MCF 10A (cell line): ENCODE measurements at places on chromosomes 1 and 21.

- no peaks in the 10 kb centered on the region for H3K36me3 ChIP-seq
- DNase-seq, result peak; percentile 2
- H3K4me1 ChIP-seq, result peaks cover 17% of the 10 kb centered on the region
- H3K27me3 ChIP-seq, result no peaks in the 10 kb centered on the region
- no peak overlapping the region for H3K4me3 ChIP-seq
- no peak overlapping the region for H3K27ac ChIP-seq
Observed at GRCh38 chr21:21715266-21715969, 717.2 kb downstream of the NCAM2 start.

DNA sequence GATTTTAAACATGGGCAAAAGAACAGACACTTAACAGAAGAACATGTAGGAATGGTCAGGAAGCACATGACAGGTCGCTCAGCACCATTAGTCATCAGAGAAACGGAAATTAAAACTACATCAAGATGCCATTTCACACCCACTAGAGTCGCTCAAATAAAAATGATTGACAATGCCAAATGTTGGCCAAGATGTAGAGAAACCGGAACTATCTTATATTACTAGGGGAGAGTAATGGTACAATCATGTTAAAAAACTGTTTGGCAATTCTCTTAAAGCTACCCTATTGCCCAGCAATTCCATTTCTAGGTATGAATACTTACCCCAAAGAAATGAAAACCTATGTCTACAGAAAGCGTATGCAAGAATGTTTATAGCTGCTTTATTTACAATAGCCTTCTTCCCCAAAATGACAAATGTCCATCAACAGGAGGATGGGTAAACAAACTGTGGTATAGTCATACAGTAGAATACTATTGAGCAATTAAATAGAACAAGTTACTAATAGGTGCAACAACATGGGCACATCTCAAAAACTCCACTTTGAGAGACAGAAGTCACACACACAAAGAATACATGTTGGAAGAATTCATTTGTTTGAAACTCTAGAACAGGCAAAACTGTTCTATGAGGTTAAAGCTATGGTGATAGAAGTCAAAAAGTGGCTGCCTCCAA is 92.8 kb downstream of the ETS2 start:
- H3K4me3 ChIP-seq, result no peak overlapping the region
- DNase-seq, result peak; percentile 75
- peaks cover 37% of the 10 kb centered on the region for H3K4me1 ChIP-seq
- H3K27me3 ChIP-seq, result no peaks in the 10 kb centered on the region
- H3K27ac ChIP-seq, result peak overlapping the region; percentile 71

DNA sequence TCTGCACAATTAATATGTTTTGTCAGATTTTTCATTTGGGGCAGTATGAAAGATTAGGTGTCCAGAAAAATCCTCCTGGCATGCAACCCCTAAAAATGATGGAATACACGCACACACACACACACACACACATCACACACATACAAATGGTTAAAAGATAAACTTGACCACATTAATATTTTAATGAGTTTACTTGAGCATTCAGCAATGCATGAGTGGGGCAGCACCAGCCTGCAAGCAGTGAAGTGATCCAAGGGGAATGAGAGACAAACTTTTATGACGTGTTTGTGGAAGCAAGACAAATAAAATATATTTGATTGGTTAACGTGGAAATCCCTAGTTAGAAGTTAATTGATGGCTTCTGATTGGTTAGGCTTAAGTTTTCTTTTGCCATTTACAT is 29.1 kb upstream of the SOAT1 start:
- H3K27me3 ChIP-seq, result no peaks in the 10 kb centered on the region
- H3K27ac ChIP-seq, result no peak overlapping the region
- DNase-seq, result no peak
- H3K36me3 ChIP-seq, result no peaks in the 10 kb centered on the region
- no peaks in the 10 kb centered on the region for H3K4me1 ChIP-seq
- no peak overlapping the region for H3K4me3 ChIP-seq

DNA sequence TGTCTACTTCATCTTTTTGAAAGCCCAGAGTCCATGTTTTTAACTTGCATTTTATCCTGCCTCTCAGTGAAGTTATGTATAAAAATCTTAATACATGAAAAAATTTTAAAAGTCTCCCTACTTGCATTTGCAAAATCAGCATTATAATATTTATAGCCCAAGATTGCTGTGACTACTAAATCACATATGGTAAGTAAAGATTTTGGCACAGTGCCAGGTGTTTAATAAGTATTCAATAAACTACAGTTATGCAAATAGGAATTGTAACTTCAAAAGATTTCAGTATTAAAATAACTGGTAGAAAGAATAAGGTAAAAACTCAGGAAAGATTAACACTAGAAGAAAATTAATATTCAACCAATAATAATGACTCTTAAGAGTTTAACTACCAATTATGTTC is 641.7 kb downstream of the LRRIQ3 start:
- no peak for DNase-seq
- H3K4me1 ChIP-seq, result no peaks in the 10 kb centered on the region
- no peaks in the 10 kb centered on the region for H3K27me3 ChIP-seq
- no peaks in the 10 kb centered on the region for H3K36me3 ChIP-seq
- H3K4me3 ChIP-seq, result no peak overlapping the region

DNA sequence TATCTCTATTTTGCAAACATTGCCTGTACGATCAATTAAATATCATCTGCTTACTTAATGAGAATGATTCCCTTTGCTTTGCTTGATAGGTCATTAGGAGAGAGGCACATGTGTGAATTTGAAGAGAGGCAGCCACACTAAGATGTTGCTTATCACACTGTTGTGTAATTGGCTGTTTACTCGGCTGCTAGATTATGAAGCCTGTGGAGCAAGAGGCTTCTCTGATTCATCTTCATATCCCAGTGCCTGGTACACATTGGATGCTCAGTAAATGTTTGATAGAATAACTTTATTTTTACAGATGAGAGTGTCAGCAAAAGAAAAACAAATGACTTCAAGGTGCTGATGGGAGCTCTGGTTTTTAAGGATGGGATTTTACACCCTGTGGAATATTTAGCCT is 156.2 kb upstream of the C8B start:
- no peak overlapping the region for H3K4me3 ChIP-seq
- no peak for DNase-seq
- no peaks in the 10 kb centered on the region for H3K36me3 ChIP-seq
- peaks cover 16% of the 10 kb centered on the region for H3K4me1 ChIP-seq
- H3K27ac ChIP-seq, result no peak overlapping the region
- no peaks in the 10 kb centered on the region for H3K27me3 ChIP-seq

GRCh38 chr1:235865565-235866204 is 1.0 kb downstream of the LYST start:
- DNase-seq, result no peak
- H3K27ac ChIP-seq, result peak overlapping the region; percentile 95
- H3K36me3 ChIP-seq, result no peaks in the 10 kb centered on the region

DNA sequence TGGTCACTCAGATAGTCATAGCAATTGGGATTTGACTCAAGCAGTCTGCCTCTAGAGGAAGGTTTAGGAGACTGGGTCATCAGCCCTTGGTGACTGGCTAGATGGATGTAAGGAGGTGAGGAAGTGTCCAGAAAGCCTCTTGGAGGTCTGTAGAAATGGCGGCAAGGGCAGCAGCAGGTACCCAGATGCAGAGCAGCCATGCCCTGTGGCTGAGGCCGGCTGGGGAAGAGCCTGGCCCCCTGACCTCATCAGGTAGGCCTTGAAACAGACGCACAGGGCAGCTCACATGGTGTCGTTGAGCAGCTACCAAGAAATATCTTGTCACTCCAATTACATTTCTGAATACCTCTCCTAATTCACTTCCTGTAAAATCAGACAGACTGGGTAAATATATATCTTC is 98.2 kb downstream of the DMRTB1 start:
- no peaks in the 10 kb centered on the region for H3K36me3 ChIP-seq
- no peaks in the 10 kb centered on the region for H3K4me1 ChIP-seq
- no peak for DNase-seq
- H3K27me3 ChIP-seq, result peaks cover 19% of the 10 kb centered on the region
- no peak overlapping the region for H3K27ac ChIP-seq
- no peak overlapping the region for H3K4me3 ChIP-seq

- H3K4me1 ChIP-seq, result no peaks in the 10 kb centered on the region
- H3K27me3 ChIP-seq, result peaks cover 58% of the 10 kb centered on the region
- no peak overlapping the region for H3K27ac ChIP-seq
Observed at GRCh38 chr1:153307221-153307600, 5.5 kb downstream of the PGLYRP3 start.

GRCh38 chr1:237386362-237387143 is 344.6 kb downstream of the RYR2 start:
- peaks cover 6% of the 10 kb centered on the region for H3K4me1 ChIP-seq
- peak; percentile 54 for DNase-seq
- H3K36me3 ChIP-seq, result no peaks in the 10 kb centered on the region
- peaks cover 16% of the 10 kb centered on the region for H3K27me3 ChIP-seq
- H3K27ac ChIP-seq, result no peak overlapping the region

GRCh38 chr1:116679091-116679827 is 11.7 kb upstream of the IGSF3 start:
- no peaks in the 10 kb centered on the region for H3K36me3 ChIP-seq
- peaks cover 5% of the 10 kb centered on the region for H3K4me1 ChIP-seq
- no peak for DNase-seq
- no peak overlapping the region for H3K4me3 ChIP-seq
- no peak overlapping the region for H3K27ac ChIP-seq

GRCh38 chr1:240366636-240367035 is 245.3 kb downstream of the GREM2 start:
- H3K4me3 ChIP-seq, result no peak overlapping the region
- H3K4me1 ChIP-seq, result peaks cover 9% of the 10 kb centered on the region
- DNase-seq, result no peak
- no peaks in the 10 kb centered on the region for H3K27me3 ChIP-seq

- H3K27ac ChIP-seq, result no peak overlapping the region
- DNase-seq, result no peak
- H3K4me3 ChIP-seq, result no peak overlapping the region
- peaks cover 50% of the 10 kb centered on the region for H3K4me1 ChIP-seq
- H3K36me3 ChIP-seq, result no peaks in the 10 kb centered on the region
Observed at GRCh38 chr1:234967121-234967520, 161.5 kb downstream of the TOMM20 start.

DNA sequence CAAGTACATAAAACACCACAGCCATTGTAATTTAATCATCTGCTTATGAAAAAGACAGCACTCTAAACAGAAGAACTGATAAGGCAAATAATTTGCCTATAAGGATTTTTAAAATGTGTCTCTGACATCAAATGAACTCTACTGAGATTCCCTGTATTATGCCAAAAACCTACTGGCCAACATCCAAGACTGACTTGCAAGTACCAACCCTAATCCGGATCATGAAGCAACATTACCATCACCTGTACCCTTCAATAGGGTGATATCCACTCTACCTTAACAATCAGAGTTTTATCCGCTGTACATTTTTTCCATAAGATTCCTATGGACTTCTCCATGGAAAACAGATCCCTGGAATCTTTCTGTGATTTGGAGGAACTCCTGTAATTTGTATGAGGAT is 4.6 kb downstream of the RGS7 start:
- no peak overlapping the region for H3K4me3 ChIP-seq
- no peaks in the 10 kb centered on the region for H3K27me3 ChIP-seq
- DNase-seq, result peak; percentile 36
- H3K27ac ChIP-seq, result no peak overlapping the region
- no peaks in the 10 kb centered on the region for H3K4me1 ChIP-seq
- H3K36me3 ChIP-seq, result no peaks in the 10 kb centered on the region

DNA sequence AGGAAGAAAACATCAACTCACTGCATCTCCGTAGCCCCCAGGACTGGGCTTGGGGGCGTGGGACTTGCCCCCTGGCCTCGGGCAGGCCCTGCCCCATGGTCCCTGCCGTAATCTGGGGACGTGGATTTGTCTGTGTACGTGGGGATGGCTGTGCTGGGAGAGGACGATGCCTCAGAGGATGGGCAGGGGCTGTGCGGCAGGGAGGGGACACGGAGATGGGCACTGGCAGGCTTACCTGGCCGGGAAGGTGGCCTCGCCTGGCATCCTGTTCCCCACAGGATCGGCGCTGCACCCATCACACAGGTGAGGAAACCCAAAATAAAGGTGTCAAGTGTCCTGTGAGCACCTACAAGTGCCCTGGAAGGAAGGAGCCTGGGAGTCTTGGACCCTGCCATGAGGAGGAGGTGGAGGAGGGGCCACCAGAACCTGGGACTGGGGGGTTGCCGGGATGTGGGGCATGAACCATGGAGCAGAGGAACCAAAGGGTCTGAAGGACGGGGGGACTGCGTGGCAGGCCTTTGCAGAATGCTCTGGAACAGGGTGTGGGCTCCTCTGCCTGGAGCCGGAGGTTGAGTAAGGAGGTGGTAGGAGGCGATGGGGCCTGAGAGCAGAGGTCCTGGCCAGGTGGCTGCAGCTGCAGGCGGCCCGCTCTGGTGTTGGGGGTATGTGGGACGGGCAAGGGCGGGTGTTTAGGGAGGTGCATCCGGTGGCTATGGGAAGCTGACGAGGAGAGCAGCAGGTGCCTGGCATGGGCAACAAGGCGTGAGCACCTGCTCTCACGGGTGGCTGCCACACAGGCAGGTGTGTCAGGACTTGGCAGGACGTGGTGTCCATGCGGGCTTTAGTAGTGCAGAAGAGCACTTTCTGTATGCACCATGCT is 27.8 kb upstream of the LRRC3 start:
- H3K36me3 ChIP-seq, result peaks cover 5% of the 10 kb centered on the region
- no peaks in the 10 kb centered on the region for H3K4me1 ChIP-seq
- DNase-seq, result no peak
- H3K4me3 ChIP-seq, result no peak overlapping the region
- no peaks in the 10 kb centered on the region for H3K27me3 ChIP-seq

GRCh38 chr1:54221867-54222484 is 22.0 kb downstream of the MRPL37 start:
- DNase-seq, result no peak
- no peaks in the 10 kb centered on the region for H3K27me3 ChIP-seq
- H3K27ac ChIP-seq, result no peak overlapping the region
- no peak overlapping the region for H3K4me3 ChIP-seq
- peaks cover 2% of the 10 kb centered on the region for H3K4me1 ChIP-seq

DNA sequence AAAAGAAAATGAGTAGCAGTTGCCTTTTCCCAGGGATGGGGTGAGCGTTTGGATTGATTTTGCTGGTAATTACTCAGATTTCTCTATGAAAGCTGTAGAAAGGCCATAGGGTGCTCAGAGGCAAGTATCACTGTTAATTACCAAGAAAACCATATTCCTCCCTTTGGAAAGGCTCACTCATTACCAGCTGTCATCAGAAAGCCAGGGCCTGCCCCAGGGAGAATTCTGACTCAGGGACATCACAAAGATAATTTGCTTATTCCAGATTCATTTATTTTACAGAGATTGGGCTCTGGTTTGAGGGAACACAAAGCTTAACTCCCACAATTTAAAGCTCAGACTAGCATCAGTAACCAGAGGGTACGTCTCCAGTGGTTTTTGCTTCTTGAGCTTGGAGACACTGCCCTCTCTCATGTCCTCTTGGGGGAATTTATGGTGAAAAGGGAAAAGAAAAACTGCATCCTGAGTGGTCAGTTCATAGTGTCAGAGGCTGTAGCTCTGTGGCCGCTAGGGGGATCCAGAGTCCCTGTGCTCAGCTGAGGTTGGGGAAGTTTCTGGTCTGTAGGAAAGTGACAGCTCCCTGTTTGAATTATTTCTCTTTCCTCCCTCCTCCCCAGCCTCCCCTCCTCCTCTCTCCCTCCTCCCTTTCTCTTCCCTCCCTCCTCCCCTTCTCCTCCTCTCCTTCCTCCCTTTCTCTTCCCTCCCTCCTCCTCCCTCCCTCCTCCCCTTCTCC is 204.3 kb downstream of the KCNJ6 start:
- no peak overlapping the region for H3K27ac ChIP-seq
- H3K36me3 ChIP-seq, result no peaks in the 10 kb centered on the region
- peak; percentile 74 for DNase-seq
- no peak overlapping the region for H3K4me3 ChIP-seq
- no peaks in the 10 kb centered on the region for H3K27me3 ChIP-seq
- no peaks in the 10 kb centered on the region for H3K4me1 ChIP-seq
